Stromal cell of bone marrow (primary cell): ENCODE measurements at places on chromosomes 4 and X.

GRCh38 chr4:138090918-138091676 lies 151.1 kb downstream of the SLC7A11 start:
- no peak for DNase-seq

GRCh38 chr4:24912252-24913118 lies at the start of gene CCDC149:
Gene CCDC149, minus strand, starts transcription at chr4:24913042. Its CDS starts 178 bp downstream, at chr4:24912864.
- DNase-seq, result peak; percentile 25

- no peak for DNase-seq
These were observed 353.9 kb downstream of the GPAT3 start for GRCh38 chr4:83889802-83890201.

DNA sequence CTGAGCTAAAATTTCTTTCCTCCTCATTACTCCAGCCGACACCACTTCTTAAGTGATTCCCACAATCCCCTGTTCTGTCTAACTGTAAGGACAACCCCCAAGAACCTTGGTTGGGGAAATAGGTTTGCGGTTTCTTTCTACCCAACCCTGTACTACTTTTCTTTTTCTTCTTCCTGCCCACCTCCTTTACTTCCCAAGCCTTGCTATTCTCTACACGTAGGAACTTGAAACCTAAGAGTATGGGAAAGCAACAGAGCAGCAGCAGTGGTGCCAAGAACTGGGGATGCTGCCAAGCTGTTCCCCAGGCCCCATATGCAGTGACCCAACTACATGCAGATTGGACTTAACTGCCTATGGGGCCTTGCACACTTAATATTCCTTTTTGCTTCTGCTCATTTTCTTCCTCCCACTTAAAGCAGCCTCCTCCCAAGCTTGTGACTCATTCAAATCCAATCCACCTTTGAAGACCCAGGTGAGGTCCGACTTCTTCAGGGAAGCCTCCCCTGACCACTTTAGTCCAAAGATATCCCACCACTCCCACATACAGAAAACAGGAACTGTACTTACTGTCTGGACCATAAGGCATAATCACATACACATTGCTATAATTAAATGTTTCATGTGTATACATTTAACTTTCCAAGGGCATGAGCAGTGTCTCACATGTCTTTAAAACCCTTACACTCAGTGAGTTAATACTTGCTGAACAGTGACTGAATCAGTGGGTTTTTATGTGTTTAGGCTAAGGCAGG lies 1.7 kb downstream of the FAM120C start:
- no peak for DNase-seq

GRCh38 chr4:53924333-53925049 lies 139.9 kb downstream of the CHIC2 start:
- no peak for DNase-seq

- no peak for DNase-seq
These were observed 102.3 kb downstream of the PSAPL1 start for GRCh38 chr4:7332216-7333023.

DNA sequence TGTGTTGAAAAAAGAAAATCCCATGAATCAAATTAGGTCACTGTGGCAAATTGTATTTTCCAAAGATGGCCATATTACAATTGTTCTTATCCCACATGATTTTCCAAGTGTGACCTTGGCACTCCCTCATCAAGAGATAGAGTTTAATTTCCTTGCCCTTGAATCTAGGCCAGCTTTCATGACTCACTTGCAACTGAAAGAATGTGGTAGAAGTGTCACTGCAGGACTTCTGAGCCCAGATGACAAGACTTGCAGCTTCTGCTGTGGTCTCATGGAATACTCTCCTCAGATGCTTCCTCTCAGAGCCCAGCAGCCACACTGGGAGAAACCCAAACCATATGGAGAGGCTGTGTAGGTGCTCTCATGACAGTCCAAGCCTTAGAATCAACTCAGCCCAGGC lies 139.0 kb downstream of the ADAMTS3 start:
- no peak for DNase-seq

- no peak for DNase-seq
These were observed 13.4 kb downstream of the UFSP2 start for GRCh38 chr4:185412412-185412811.

DNA sequence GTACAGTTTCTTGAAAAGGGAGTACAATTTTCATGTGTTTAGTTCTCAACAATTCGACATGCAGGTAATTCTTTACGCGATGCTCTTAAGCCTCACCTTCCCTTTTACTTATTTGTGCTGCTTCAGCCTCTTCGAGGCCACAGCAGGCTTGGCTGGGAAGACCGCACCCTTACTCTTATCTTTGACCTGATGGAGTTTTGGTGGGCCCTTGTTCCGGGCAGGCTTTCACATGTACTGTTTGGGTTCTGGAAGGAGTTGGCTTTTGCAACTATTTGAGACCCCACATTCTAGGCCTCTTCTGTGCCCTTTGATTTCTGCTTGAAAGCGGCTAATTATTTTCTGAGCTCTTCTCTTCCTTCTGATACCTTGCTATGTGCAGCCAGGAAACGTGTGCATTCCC lies 60.2 kb downstream of the FAM193A start:
- DNase-seq, result no peak

GRCh38 chr4:7051144-7051495 lies 7.9 kb downstream of the TADA2B start:
- no peak for DNase-seq

DNA sequence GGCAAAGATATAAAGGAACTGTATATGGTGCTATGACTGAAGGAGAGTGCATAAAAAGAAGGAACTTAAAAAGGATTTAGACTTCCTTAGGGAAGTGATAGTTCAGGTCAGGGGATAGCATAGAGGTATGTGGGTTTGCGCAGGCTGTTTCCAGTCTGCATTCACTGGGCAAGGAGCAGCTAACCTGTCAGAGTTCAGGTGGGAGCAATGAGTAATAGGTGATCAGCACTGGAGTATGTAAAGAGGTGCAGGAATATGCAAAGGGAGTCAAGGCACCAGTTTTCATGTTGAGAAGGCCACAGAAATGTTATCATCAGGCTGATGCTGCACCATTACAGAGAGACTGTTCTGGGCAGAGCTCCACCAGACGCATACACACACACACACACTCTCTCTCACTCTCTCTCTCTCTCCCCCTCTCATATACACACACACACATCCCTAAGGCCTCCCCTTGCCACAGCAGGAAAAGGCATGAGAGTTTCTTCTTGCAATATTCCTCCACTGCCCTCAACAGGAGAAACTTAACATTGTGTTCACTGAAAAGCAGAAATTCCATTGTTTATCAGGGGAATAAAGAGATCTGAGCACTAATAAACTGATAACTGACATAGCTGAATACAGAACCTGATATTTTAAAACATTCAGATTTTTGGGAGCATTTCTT lies 256.4 kb upstream of the GRID2 start:
- DNase-seq, result peak; percentile 6

GRCh38 chr4:184193556-184194525 lies 23.8 kb downstream of the ENPP6 start:
- no peak for DNase-seq

- DNase-seq, result peak; percentile 94
These were observed 90.7 kb downstream of the PALLD start for GRCh38 chr4:168587411-168588125.

- no peak for DNase-seq
These were observed 1.2 kb downstream of the TMSB4X start for GRCh38 chrX:12975991-12976558.

GRCh38 chr4:140448830-140449229 lies 21.4 kb upstream of the CLGN start:
- no peak for DNase-seq

DNA sequence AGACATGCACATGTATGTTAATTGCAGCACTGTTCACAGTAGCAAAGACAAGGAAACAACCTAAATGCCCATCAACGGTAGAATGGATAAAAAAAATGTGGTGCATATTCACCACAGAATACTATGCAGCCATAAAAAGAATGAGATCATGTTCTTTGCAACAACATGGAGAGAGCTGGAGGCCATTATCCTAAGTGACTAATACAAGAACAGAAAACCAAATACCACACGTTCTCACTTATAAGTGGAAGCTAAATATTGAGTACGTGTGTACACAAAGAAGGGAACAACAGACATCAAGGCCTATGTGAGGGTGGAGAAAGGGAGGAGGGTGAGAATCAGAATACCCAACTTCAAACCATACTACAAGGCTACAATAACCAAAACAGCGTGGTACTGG lies 17.4 kb upstream of the LNX1 start:
- DNase-seq, result no peak

DNA sequence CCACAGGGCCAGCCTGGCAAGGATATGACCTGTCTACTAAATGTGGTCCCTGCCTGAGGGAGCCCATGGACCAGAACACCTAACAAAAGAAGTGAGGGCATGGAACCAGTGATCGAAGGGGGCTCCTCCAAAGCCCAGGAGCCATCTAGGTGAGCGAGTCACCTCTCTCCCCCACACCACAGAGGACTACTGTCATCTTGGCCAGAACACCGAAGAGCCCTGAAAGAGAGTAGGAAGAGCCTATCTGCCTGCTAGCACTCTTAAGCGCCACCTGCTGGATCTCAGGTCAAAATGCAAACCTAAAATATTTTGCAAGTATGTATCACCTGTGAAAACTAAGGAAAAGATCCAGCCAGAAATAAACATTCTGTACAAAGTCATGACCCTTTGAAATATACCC lies 137.9 kb upstream of the ZXDB start:
- no peak for DNase-seq

- DNase-seq, result no peak
These were observed 62.7 kb downstream of the SH3RF1 start for GRCh38 chr4:169208090-169208455.

DNA sequence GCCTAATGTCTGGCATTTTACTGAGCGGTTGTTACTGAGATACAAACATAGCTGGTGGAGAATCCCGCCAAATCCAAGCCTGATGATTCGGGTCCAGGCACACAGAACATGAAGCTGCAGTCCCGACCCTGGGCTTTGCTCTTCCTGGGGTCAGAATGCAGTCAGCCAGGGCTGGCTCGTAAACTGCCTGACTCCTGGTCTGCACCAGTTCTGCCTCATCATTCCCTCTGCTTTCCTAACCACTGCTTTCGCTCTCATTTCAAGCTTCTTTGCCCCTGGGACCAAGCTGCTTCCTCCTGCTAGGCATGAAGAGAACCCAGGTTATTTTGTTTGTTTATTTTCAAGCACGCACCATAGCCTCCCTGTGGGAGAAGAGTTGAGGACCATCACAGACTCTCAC lies 39.3 kb downstream of the GATB start:
- peak; percentile 18 for DNase-seq

DNA sequence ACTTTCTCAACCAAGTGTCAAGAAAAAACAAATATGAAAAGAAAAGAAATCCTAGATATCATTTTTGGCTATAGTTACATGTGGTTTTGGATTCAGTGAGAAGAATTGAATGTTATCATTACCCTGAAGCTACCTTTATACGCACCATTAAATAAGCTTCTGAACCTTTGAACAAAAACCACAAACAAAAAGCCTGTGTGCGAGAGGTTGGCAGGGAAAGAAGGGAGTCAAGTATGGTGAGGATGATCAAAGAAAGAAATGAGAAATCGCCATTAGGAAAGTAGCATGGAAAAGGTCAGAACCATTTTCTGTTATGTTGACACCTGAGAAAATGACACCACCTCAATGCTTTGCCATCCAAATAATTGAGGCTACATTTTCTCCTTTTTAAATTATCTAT lies 1.2 kb upstream of the SLC7A11 start:
- DNase-seq, result no peak
